ENCODE measurements at places on chromosomes 4 and X. TPM values are rescaled to one million over a fixed set of nuclear protein-coding genes. Genes with fewer than 3 reads are reported as not detected.

DNA sequence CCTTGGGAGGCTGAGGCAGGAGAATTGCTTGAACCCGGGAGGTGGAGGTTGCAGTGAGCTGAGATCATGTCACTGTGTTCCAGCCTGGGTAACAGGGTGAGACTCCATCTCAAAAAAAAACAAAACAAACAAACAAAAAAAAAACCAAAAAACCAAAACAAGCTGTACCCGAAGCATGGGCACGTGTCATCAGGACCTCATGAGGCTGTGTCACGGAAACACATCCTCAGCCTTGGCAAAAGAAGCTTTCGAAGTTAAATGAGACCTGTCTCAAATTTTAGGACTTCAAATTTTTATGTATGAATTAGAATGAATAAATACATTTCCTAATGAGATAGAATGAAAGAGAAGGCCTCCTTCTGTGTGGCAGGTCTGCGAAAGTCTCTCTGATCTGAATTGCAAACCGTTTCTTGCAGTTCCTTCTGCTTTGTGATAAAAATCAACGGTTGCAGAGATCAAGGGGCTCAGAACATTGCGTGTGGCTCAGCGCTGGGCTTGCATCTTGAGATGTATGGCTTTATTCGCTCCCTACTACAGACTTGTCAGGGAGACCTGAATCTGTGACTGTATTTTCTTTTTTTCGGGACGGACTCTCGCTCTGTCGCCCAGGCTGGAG lies 19.5 kb upstream of the CRLF2 start:
- DNase-seq: no peak

DNA sequence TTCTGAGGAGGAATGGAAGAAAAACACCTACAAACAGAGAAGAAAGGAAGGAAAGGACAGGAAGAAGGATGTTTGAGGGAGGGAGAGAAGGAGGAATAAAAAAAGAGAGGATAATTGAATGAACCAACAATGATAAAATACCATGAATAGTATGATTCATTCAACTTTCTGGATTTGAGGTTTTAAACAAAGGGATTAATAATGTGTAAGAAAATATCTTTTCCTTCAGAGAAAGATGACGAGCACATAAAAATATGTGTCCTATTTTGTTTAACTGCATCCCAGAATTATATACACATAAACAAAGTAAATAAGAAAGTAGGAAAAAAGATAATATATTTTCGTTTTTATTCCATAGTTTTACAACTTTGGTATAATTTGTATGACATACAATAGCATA lies 1380.4 kb downstream of the STIM2 start:
- DNase-seq: no peak

DNA sequence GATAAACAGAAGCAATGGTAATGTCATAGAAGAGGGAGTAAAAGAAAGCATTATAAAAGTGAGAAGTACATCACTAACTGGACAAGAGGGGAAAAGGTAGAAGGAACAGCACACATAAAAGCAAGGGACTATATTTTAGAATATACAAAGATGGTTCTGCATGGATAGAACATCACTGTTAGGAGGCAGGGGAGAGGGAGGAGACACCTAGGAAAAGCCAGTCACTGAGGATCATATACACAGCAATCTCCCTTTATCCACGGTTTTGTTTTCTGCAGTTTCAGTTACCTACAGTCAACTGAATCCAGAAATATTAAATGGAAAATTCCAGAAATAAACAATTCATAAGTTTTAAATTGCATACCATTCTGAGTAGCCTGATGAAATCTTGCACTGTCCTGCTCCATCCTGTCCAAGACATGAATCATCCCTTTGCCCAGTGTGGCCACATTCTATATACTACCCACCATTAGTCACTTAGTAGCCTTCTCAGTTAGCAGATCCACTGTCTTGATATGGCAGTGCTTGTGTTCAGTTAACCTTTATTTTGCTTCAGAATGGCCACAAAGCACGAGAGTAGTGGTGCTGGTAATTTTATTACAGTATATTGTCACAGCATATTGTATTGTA lies 74.2 kb downstream of the PPA2 start:
- no peak for DNase-seq

DNA sequence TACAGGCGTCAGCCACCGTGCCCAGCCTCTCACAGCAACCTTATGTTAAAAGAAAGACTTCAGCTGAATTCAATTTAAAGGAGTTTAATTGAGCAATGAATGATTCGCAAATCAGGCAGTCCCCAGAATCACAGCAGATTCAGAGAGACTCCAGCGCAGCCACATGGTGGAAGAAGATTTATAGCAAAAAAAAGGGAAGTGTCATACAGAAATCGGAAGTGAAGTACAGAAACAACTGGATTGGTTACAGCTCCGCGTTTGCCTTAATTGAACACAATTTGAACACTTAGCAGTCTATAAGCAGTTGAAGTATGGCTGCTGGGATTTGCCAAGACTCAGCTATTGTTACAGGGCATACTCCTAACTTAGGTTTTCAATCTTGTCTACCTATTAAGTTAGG lies 19.8 kb downstream of the CENPVL3 start:
- DNase-seq: no peak

DNA sequence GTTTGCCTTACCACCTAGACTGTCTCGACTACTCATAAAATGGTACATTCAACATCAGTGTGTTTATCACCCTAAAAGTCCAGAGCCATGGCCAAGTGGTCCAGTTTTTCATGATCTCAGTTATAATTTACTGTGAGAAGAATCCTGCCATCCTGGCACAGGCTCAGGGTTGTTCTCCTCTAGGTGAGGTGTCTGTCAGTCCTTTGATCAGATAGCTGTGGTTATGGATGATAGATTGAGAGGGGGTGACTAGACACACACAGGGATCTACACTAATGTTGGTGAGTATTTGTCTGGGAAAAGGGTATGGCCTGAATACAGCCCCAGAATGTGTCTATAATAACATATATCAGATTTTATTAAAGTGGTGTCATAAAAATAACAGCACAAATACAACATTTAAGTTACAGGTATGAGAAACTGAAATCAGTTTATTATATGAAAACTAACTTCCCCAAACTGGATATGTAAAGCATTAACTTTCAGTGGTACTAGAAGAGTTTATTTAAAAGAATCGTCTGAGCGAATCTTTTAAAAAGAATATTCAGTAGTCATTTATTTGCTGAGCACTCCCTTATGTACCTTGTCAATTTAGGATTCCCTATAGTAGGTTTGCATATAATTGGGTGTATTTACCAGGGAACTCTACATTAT lies 93.3 kb downstream of the STIM2 start:
- no peak for DNase-seq

- DNase-seq: no peak
Observed at GRCh38 chr4:37936889-37937498, 23.2 kb upstream of the PTTG2 start.

- DNase-seq: no peak
Observed at GRCh38 chrX:11319806-11320520, 26.8 kb downstream of the AMELX start.

DNA sequence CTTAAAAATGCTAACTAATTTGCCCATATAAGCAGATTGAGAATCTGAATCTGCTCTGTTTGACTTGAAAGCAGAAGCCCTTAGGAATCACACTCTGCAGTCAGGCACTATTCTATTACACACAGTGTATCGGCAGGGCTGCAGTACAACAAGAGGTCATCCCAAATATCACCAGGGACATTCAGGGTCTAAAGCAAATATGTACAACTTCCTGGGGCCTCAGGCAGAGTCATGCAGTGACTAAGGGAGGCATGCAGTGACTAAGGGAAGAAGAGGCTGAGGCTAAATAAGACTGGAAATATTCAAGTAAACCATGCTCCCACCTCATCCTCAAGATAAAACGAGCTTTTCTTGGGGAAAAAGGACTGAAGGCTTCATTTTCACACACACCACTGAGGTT lies 20.9 kb downstream of the MAPK10 start:
- no peak for DNase-seq

DNA sequence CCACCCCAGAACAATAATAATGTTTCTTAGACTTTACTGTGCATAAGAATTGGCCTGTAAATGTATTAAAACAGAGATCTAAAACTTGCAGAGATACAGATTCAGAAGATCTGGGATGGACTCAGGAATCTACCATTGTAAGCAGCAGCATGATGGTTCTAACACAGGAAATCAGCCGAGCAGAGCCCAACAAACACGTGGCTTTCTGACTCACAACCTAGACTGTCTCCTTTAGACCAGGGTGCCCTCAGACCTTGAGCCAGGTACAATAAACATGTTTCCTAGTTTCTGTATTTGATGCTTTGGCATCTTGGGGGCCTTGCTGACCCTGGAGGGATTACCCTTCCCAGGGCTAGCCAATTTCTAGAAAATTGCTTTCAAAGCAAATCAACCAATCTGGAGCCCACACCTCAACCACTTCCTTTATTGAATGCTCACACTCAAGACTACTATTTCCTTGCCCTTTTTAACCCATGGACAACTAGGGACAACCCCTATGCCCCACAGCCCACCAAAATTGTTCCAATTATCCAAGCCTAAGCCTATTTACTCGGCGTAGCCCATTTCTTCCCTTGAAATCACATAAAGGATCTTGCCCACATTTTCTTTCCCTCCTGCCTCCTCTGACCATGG lies 80.5 kb downstream of the TBC1D9 start:
- DNase-seq: no peak

DNA sequence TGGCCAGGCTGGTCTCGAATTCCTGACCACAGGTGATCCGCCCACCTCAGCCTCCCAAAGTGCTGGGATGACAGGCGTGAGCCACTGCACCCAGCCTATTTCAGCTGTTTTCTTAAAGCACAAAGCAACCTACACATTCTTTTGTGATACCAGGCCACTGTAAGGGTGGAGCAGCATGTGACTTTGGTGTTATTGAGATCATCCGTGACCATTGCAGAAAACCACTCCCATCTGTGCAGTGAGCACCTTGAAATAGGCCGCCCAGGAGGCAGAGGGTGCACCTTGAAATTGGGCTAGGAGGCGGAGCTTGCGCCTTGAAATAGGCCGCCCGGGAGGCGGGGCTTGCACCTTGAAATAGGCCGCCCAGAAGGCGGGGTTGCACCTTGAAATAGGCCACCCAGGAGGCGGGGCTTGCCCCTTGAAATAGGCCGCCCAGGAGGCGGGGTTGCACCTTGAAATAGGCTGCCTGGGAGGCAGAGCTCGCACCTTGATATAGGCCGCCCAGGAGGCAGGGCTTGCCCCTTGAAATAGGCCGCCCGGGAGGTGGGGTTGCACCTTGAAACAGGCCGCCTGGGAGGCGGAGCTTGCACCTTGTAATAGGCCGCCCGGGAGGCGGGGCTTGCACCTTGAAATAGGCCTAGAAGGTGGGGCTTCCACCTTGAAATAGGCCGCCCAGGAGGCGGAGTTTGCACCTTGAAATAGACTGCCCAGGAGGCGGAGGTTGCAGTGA lies 9.0 kb upstream of the SLC25A6 start:
- no peak for DNase-seq

- no peak for DNase-seq
Observed at GRCh38 chr4:958314-958665, 15.1 kb downstream of the DGKQ start.

DNA sequence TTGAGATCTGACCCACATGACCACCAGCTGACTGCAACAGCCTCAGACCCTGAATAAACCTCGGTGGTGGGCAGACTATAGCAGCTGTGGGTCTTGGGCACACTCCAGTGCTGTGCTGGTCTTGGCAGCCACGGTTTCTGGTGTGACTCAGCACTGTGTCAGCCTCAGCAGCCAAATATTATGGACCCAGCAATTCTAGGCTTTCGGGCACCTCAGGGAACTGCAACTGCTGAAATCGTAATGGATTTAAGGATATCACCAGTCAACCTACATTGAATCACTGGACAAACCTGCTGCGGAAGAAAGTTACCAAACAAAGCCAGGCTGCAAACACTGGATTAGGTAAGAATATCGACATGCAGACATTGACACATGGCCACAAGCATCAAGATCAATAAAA lies 10.5 kb upstream of the UBE2NL start:
- DNase-seq: no peak

- DNase-seq: no peak
Observed at GRCh38 chrX:44903107-44903506, 30.1 kb downstream of the KDM6A start.

DNA sequence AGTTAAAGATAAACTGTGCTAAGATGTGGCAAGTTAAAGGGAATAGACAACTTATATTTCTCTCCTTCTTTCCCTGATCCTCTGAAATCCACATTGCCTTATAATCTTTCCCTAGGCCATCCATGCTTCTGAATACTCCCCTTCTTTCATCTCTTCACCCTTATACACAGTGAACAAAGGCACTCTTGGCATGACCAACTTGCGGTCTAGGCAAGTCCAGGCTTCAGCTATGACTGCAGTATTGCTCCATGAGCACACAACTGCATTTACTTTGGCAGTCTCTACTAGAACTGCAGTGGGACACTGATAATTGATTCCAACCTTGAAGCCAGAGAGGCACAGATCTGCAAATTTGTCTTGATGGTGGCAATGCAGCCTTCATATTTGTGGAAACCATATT lies 24.2 kb upstream of the UBA6 start:
- DNase-seq: no peak

GRCh38 chr4:6272863-6273660 lies 3.4 kb downstream of the WFS1 start:
- DNase-seq: peak; percentile 25

DNA sequence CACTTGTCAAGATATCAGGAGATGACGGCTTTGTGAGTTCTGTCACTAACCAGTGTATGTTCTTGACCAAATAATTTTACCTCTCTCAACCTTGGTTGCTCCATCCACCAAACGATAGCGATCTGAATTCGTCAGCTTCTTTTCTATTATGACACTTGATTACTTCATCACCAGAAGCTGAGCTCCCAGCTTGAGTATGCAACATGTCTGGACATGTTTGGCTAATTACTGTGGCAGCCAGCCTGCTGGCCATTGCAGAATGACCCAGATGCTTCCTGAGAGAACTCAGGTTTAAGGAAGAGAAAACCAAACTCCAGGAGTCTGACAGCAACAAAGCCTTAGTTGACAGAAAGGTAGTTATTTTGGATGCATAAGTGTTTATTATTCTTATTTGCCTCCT lies 46.4 kb upstream of the PARM1 start:
- DNase-seq: no peak

DNA sequence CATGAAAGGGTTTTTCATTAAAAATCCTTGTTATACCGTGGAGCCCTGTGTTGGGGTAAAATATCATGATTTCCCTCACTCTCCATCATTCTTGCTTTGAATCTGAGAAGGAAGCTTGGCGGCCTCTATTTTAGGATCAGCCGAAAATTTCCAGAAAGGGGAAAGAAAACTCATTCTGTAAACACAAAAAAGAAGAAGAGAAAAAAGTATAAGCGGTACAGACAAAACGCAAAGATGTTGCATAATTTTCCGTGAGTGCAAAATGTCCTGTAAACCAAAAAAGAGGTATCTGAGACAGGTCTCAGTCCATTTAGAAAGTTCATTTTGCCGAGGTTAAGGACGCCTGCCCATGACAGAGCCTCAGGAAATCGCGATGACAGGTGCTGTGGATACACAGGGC lies 5.3 kb downstream of the CSF2RA start:
- DNase-seq: no peak

- DNase-seq: no peak
Observed at GRCh38 chr4:88027611-88028608, 20.5 kb downstream of the PKD2 start.

GRCh38 chrX:47179928-47180255 lies 13.7 kb upstream of the UBA1 start:
- DNase-seq: no peak

- no peak for DNase-seq
Observed at GRCh38 chrX:40514376-40514775, 66.4 kb upstream of the ATP6AP2 start.

GRCh38 chrX:68920561-68920960 lies 91.7 kb downstream of the EFNB1 start:
- DNase-seq: peak; percentile 70

CD38 gene
- polyA plus RNA-seq: 1.2 TPM

ATP1B4 gene
- polyA plus RNA-seq: 0.04 TPM

FRMD7 gene
- polyA plus RNA-seq: not detected

MFSD8 gene
- polyA plus RNA-seq: 40.6 TPM

IGFBP7 gene
- 329 TPM for polyA plus RNA-seq

ADAM29 gene
- 0.16 TPM for polyA plus RNA-seq

HCCS gene
- 17.0 TPM for polyA plus RNA-seq
